ENCODE measurements at places on chromosomes 13 and 19.

DNA sequence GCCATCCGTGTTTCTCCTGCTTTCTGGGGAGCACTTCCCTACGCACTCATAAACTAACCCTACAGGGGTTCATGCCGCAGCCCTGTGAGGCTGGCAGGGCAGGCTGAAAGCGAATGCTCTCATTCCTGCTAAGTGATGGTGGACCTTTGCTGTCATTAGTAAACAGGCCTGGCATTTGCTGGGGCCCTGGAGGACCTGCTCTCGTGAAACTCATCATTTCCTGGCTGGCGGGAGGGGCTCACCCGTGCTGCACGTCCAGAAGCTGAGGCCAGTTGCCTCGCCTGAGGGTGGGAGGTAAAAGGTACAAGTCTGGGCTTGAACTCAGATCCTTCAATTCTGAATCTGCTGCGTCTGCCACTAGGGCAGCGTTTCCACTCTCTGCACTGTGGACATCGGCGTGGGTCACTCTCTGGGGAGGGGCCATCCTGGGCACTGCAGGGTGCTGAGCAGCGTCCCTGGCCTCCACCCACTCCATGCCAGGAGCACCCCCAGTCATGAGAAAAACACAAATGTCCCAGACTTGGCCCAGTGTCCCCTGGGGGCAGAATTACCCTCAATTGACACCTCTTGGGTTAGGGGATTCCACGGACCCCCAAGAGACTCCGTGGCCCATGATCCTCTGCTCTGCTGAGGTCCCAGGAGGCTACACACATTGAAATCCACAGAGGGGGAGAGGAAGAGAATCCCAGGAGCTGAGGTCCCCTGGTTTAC is 7.0 kb downstream of the MOB3A start:
- peak; percentile 29 for DNase-seq

DNA sequence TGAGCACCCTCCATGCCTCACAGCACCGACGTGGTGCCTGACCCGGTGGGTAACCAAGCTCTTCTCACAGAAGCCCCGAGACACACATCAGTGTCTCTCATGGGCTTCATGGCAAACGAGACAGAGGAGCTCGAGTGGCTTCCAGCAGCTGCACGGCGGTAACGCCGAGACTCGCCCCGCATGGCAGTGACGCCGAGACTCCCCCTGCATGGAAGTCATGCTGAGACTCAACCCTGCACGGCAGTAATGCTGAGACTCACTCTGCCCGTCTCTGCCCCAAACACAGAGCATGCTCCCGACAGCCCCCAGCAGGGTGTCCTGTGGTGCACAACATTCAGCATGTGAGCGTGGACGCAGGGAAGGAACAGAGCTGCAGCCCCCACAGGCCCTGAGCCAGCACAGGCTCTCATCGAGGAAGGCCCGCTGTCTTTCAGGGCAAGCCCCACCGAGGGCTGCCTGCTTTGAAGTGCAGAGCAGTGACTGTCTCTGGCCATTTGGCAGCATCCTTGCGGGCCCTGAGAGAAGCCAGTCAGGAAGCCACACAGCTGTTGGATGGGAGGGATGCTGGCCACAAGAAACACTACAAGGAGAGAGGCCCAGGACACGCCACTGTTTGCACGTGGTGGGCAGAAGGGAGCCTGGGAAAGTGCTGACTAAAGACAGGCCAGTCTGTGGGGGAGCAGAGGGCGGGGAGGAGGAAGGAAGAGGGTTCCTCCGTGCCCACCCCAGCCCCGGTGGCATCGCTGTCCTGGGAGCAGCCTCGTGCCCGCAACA is 9.5 kb downstream of the GAS6 start:
- DNase-seq: no peak

DNA sequence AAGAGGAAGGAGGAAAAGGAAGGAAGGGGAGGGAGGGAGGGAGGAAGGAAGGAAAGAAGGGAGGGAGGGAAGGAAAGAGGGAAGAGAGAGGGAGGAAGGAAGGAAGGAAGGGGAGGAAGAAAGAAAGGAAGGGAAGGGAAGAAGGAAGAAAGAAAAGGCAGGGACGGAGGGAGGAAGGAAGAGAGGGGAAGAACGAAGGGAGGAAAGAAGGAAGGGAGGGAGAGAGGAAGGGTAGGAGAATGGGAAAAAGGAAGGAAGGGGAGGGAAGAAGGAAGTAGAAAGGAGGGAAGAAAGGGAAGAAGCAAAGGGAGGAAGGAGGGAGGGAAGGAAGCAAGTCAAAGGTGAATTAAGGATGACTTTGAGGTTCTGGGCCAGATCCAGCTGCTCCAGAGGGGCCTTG is 3.0 kb downstream of the ACSBG2 start:
- no peak for DNase-seq

GRCh38 chr13:109630271-109630670 is 156.1 kb downstream of the IRS2 start:
- DNase-seq: no peak

- no peak for DNase-seq
Observed at GRCh38 chr19:17762505-17763229, 11.4 kb downstream of the FCHO1 start.

DNA sequence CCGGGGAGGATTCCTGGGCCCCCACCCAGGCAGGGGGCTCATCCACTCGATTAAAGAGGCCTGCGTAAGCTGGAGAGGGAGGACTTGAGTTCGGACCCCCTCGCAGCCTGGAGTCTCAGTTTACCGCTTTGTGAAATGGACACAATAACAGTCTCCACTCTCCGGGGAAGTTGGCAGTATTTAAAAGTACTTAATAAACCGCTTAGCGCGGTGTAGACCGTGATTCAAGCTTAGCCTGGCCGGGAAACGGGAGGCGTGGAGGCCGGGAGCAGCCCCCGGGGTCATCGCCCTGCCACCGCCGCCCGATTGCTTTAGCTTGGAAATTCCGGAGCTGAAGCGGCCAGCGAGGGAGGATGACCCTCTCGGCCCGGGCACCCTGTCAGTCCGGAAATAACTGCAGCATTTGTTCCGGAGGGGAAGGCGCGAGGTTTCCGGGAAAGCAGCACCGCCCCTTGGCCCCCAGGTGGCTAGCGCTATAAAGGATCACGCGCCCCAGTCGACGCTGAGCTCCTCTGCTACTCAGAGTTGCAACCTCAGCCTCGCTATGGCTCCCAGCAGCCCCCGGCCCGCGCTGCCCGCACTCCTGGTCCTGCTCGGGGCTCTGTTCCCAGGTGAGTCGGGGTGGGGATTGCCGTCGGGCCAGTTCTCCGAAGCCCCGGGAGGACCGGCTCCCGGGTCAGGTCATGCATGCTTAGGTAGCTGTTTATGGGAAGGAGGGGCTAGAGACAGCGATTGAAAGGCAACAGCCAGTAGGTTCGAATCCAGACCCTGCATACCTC is at the start of gene ICAM1:
Gene ICAM1, plus strand, starts transcription at position 505 of the 779 bp plus-strand sequence. Its CDS starts 40 bp downstream, at position 545.
- DNase-seq: peak; percentile 82

GRCh38 chr13:41398494-41399170 is 58.7 kb upstream of the RGCC start:
- no peak for DNase-seq

GRCh38 chr19:15869109-15869555 is 28.7 kb downstream of the CYP4F2 start:
- peak; percentile 42 for DNase-seq

GRCh38 chr13:109043636-109044035 is 414.2 kb downstream of the MYO16 start:
- DNase-seq: no peak

DNA sequence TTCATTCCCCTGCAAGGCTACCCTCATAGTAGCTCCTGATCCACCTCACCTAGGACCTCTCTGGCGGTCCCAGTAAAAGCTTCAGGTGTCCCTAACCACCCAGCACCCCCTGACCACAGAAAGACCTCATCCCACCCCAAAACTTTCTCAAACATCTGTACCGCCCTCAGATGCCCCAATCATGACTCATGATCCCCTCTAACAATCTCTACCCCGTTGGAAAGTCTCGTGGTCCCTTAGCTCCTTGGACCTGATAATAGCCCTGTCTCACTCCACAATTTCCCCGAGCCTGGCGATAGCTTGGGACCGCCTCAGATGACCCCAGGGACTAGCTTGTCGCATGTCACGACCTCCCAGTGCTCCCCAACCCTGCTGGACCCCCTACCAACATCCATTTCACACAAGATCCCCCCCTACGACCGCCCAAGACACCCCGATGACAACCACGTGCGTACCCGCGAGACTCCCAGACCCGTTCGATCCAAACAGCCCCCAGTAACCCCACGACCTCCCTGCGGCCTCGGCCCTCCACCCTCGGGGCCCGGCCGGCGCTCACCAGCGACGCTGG is 450 bp downstream of the NDUFA11 start:
- no peak for DNase-seq

GRCh38 chr13:113058988-113059850 is 46.4 kb upstream of the F7 start:
- no peak for DNase-seq

DNA sequence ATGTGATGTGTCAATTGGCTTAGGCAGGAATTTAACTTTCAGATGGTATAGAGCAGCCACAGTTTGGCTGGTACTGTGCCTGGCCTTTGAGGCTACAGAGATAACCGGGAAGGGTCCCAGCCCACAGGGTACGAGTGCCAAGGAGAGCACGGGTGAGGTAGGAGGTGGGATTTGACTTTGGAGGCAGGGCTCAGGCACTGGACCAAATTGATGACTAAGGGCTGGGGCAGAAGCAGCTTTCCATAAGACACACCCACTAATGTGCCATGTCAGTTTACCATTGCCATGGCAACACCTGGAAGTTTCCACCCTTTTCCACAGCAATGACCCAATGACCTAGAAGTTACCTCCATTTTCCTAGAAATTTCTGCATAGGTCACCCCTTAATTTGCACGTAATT is 466.2 kb downstream of the TSHZ3 start:
- DNase-seq: no peak

DNA sequence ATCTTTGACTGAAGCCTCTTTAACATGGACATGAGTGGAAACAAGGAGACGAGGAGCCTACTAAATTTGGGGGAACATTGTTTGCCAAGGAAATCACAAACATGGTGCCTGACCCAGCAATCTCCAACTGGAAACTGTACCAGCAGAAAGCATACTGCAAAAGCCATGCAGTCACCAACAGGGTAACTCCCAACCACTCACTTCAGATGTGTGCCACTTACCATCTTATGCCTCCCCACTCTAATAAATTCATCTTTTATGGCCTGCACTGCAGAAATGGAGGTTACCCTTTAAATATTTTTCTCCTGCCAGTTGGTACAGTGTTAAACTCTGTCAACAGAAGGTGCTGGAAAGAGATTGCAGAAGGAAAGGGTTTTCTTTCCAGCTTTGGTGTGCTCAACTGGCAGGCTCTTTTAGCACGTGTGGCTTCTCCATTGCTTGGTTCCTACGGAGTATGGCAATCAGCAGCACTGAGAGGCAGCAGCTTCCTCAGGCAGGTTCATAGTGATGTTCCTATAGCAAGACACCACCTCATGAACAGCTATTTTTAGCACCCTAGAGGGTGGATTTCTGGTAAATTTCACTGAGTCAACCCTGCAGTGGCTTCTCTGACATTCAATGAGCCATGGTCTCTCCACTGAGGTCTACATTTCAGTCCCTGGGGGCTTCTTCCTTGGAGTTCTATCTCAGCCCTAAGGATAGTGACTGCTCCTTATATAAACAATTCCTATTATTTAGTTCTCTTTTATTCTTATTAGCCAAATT is 21.4 kb downstream of the MIR17HG start:
- no peak for DNase-seq

DNA sequence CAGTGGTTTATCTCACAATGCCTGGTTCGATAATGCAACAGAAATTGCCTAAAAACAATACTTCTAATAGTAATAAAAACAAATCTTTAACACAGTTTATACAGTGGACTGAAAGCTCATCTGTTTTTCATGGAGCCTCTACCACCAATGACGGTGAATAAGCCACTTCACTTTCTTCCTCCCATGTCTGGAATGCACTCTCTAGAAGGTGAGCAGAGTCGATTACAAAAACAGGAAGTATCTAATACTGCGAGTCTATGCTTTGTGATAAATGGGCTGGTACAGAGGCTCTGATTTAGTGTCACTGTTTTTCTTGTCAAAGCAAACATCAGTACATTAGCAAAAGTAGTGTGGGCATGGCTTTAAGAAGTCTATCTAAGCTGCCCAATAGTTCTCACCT is 1348.6 kb upstream of the SLC10A2 start:
- DNase-seq: no peak

- DNase-seq: peak; percentile 69
Observed at GRCh38 chr13:45280751-45281634, 60.0 kb downstream of the TPT1 start.

DNA sequence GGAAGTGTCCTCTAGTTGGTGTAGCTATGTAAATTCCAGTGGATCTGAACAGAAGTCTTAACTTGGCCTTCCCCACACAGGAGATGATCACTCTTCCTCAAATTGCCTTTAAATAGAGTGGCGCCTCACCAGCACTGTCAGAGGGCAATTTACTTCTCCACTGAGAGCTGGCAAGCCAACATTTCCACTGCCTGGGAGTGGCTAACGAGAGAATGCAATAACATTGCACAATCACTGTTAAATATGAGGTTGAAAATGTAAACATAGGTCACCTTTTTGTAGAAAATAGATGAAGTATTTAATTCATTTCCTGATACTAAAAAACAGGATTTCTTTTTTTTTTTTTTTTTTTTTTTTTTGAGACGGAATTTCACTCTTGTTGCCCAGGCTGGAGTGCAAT is 55.4 kb upstream of the UBL3 start:
- no peak for DNase-seq

DNA sequence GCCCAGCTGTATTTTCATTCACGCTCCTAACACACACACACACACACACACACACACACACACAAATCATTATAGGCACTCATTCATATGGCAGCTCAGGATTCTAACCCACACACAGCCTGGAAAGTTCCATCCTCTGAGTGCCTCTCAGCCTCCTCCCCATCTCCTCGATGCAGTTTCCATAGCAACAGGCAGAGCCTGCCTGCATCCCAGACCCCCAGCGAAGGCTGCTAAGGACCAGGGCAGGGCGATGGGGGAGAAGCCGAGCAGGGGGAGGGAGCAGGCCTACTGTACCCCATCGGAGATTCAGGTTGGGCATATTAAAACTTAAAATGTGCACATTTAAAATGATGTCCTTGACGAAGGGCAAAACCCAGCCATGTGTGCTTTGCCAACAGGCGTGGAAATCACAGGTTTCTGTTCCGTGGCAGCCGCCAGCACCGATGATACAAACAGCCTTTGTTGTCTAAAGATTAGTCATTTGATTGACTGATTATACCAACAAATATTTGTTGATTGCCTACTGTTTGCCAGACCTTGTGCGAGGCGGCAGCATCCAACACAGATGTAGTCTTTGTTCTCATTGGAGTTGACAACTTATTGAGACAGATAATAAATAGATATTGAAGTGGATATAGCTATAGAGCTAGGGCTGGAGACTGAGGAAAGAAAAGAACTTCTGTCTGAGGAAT is 43.8 kb upstream of the USP29 start:
- no peak for DNase-seq

- DNase-seq: no peak
Observed at GRCh38 chr13:40550130-40550529, 116.3 kb downstream of the FOXO1 start.

DNA sequence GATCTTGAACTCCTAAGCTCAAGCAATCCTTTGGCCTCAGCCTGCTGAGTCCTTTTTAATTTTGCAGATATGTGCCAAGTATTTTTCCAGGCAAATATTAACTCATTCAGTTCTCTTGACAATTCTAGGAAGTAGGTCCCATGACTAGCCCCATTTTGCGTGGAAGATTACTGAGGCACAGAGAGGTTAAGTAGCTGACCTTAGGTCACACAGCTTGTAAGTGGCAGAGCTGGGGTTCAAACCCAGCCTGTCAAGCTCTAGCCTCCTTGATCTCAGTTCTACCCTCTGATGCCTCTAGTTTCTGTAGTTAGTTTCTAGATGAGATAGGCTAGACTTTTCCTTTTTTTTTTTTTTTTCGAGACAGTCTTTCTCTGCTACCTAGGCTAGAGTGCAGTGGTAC is 18.1 kb downstream of the CYP4F22 start:
- DNase-seq: no peak

- DNase-seq: peak; percentile 50
Observed at GRCh38 chr19:13241231-13242104, 91.3 kb downstream of the IER2 start.
